IMR-90 (cell line): ENCODE measurements at places on chromosomes 16 and 17. TPM values are rescaled to one million over a fixed set of nuclear protein-coding genes. Genes with fewer than 3 reads are reported as not detected.
A peak's percentile ranks its signal among the peaks of the same experiment; 100 is the strongest.

DNA sequence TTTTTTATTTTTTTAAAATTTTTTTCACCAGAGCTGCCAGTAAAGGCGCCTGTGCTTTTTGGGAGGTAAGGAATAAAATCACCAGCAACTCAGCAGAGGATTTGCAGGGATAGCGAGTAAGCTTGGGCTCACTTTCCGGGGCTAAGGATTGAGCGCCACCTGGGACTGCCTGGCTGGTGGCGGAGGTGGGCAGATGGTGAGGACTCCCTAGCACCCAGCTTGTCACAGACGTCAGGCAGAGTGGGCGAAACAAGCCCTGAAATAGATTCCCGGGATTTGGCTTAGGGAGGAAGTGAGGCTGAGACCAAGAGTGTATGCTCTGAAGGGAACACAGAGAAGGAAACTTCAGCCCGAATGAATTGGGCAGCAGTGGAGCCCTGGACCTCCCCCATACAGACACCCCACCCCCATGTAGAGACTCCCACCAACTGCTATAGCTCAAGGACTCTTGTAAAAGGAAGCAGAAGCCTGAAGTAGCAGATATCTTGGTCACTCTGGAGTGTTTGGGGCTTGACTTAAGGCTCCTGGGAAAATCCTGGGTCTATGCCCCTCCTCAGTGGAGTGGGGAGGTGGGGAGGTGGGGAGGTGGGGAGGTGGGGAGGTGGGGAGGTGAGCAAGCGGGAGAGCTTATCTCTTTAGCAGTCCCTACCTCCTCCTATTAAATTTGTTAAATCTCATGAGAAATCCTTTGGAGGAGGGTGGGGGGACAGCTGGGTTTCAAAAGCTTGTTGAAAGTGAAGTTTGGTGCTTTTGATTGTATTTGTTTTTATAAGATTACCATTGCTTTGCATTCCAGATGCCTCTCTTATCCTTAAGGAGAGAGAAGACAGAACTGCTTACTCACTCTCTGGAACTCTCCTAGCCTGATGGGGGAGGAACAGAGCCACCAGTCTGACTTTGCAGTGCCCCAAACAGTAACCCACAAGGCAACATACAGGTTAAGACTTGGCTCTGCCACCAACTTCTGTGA, 8.2 kb downstream of the ARL4D start:
- peak; percentile 84 for DNase-seq

- DNase-seq: no peak
Observed at GRCh38 chr17:71878998-71879397, 241.8 kb upstream of the SOX9 start.

GRCh38 chr17:76032073-76032779, 5.1 kb upstream of the EVPL start:
- DNase-seq: no peak

GRCh38 chr17:19533718-19534561, at the start of gene SLC47A1:
SLC47A1 (plus strand) TSS chr17:19533854; CDS start chr17:19533940, 86 bp downstream.
- DNase-seq: no peak

DNA sequence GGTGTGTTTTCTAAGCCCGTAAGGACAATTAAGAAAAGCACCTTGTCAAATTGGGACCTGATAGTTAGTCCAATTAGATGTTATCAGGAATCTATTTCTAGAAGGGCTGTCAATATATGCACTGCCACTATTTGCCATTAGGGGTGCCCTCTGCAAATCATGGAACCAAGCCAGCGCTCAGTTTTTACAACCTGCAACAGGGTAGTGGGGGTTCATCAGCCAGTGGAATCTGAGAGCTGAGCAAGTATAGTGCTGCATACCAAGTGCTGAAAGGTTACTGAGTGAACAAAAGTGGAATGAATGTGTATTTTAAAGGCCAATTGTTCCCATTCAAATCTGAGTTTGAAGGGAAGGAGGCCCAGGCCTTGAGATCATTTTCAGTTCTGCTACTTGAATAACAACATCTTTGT, 10.4 kb downstream of the PRR11 start:
- peak; percentile 60 for DNase-seq

GRCh38 chr16:86584726-86585721, 6.7 kb downstream of the FOXL1 start:
- DNase-seq: no peak

The MAPT gene
- under 0.01 and 0.18 TPM in 2 replicates for total RNA-seq

- DNase-seq: no peak
Observed at GRCh38 chr17:77321649-77322513, 181.1 kb downstream of the SEC14L1 start.

DNA sequence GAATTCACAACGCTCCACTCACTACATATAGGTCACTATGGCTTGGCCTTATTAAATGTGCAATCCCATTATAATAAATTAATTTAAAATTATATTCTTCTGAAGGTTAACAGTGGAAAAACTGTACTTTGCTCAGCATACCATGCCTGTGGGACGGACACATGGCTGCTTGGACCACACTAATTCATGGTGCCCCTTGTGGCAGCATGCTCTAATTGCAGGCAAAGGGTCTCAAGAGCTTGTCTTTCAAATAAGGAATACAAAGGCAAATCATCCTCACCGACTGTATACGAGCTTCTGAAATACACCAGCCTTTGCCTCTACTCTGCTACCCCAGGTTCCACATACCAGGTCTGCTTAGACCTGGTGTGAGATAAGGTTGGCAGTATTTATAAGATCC, 11.7 kb downstream of the SMPD3 start:
- no peak for DNase-seq

GRCh38 chr16:63145411-63145810, 1109.2 kb upstream of the CDH8 start:
- DNase-seq: no peak

The PRSS36 gene
- under 0.01 and 0.18 TPM in 2 replicates for total RNA-seq

GRCh38 chr17:74220946-74221818, 7.8 kb downstream of the TTYH2 start:
- no peak for DNase-seq

DNA sequence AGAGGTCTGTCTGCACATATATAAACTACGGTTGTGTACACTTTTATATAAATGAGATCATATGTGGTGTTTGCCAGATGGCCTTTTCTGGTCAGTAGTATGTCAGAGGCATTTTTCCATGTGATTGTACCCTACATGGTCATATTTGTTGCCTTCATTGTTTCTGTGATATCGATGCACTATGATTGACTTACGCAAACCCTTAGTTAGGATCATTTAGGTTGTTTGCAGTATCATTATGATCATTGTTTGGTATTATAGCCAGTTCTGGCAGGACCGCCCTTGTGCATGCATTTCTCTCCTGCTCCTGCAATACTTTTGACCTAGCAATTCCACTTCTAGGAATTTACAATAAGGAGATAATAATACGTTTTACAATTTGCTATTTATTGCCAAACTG, 169.1 kb downstream of the MSI2 start:
- DNase-seq: peak; percentile 25

GRCh38 chr17:72297326-72298115, 176.7 kb downstream of the SOX9 start:
- DNase-seq: peak; percentile 69

The ARSG gene
- 2.9 and 3.1 TPM in 2 replicates for total RNA-seq

GRCh38 chr16:28254158-28254557, 38.2 kb upstream of the SBK1 start:
- no peak for DNase-seq

The UBE2G1 gene
- 26.3 and 37.5 TPM in 2 replicates for total RNA-seq

The RNF167 gene
- 13.1 and 13.3 TPM in 2 replicates for total RNA-seq
